ENCODE measurements at places on chromosomes 11 and 22.
A peak's percentile ranks its signal among the peaks of the same experiment; 100 is the strongest.

DNA sequence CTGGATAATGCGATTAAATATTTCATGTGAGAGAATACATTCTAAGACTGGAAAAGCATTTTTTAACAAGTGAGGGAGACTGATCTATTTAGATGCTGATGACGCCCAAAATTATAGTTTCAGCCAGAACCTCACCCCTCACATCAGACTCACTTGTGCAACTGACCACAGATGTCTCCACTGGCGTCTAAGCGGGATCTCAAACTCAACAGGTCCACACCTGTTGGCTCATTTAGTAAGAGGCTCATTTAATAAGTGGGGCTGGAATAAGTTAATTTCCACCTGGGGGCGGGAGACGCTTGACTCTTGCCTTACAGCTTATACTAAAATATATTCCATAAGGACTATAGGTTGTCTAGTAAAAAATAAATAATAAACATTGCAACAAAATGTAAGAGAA is 47.5 kb downstream of the MORC2 start:
- DNase-seq, result no peak

GRCh38 chr11:22304337-22304961 is 33.7 kb upstream of the SLC17A6 start:
- peak; percentile 19 for DNase-seq

DNA sequence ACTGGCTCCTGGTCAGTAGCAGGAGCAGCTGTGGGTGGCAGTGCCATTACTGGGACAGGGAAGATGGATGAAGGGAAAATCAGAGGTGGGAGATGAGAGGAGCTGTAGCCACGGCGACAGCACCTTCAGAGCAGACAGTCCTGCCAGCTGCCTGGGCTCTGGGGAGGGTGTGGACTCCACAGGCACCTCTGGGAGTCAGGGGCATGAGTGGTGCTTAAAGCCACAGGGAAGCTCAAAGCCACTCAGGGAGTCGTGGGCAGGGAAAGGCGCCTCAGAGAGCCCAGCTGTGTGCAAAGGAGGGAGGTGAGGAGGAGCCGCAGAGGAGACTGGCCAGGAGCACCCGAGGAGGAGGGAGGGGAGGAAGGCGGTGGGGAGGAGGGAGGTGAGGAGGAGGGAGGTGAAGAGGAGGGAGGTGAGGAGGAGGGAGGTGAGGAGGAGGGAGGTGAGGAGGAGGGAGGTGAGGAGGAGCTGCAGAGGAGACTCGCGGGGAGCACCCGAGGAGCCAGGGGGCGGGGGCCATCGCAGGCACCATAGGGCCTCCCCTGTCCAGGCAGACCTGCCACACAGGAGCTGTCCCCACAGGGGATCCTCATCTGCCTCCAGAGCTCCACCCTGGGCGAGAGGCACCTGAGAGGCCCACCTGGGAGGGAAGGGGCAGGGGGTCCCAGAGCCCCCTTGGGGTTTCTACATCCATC is 977.6 kb downstream of the BRD1 start:
- DNase-seq, result peak; percentile 1

- no peak for DNase-seq
These were observed 277.4 kb downstream of the SOX6 start for GRCh38 chr11:16078936-16079335.

GRCh38 chr11:40514124-40514523 is 945.3 kb downstream of the LRRC4C start:
- DNase-seq, result no peak

GRCh38 chr11:96008161-96008720 is 84.3 kb upstream of the MTMR2 start:
- DNase-seq, result no peak

DNA sequence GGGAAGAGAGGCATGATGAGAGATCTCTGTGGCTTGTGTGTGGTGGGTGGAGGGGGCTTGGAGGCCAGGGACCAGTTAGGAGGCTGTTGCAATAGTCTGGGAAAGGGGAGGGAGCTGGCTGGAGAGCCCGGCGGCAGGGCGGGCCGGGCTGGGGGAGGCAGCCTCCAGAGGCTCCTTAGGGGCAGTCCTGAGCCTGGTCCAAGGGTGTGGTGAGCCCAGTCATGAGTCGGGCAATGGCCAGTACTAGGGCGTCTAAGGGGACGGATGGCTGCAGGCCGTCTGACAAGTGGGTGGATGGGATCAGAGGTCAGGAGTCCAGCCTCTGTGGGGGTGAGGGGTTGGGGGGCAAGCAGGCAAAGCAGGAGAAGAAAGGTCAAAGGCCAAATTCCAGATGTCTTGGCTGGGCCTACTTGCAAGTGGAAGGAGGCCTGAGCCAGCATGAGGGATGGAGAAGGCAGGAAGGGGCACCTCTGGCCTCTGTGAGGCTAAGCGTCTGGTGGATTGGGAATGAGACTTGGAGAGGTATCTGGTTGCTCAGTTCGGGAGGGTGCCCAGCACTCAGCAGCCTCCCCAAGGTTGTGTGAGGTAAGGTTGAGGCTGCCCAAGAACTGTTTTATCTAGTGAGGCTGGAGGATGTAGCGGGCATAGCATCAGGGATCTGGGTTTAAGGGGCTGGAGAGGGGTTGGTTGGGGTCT is 6.0 kb upstream of the CD248 start:
- no peak for DNase-seq

- DNase-seq, result no peak
These were observed 36.1 kb upstream of the AMOTL1 start for GRCh38 chr11:94731880-94732601.

- no peak for DNase-seq
These were observed 1.1 kb upstream of the BIRC2 start for GRCh38 chr11:102345904-102346303.

GRCh38 chr11:77203901-77204753 is 76.1 kb downstream of the MYO7A start:
- DNase-seq, result no peak

All from DMS79 (cell line).